AG04450 (cell line): ENCODE measurements at places on chromosomes 16 and 17.
A peak's percentile ranks its signal among the peaks of the same experiment; 100 is the strongest.

GRCh38 chr17:46152423-46152822, 40.8 kb downstream of the KANSL1 start:
- no peak for DNase-seq

GRCh38 chr17:21269394-21269793, 15.1 kb upstream of the MAP2K3 start:
- DNase-seq, result no peak

- no peak for DNase-seq
Measured at GRCh38 chr17:77422748-77423113, 282.0 kb downstream of the SEC14L1 start.

GRCh38 chr17:55089256-55089655, 120.7 kb downstream of the STXBP4 start:
- DNase-seq, result no peak

- DNase-seq, result no peak
Measured at GRCh38 chr17:80904036-80904753, 87.4 kb upstream of the CHMP6 start.

DNA sequence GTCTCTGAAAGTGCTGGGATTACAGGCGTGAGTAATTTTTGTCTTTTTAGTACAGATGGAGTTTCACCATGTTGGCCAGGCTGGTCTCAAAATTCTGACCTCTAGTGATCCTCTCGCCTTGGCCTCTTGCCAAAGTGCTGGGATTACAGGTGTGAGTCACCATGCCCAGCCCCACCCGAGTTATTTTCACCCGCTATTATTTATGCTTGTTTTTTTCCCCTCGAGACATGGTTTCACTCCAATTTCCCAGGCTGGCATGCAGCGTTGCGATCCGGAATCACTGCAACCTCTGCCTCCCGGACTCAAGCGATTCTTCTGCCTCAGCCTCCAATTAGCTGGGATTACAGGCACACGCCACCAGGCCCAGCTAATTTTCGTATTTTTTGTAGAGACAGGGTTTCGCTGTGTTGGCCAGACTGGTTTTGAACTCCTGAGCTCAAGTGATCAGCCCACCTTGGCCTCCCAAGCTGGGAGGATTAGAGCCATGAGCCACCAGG, 9.2 kb downstream of the RPL23 start:
- DNase-seq, result no peak

DNA sequence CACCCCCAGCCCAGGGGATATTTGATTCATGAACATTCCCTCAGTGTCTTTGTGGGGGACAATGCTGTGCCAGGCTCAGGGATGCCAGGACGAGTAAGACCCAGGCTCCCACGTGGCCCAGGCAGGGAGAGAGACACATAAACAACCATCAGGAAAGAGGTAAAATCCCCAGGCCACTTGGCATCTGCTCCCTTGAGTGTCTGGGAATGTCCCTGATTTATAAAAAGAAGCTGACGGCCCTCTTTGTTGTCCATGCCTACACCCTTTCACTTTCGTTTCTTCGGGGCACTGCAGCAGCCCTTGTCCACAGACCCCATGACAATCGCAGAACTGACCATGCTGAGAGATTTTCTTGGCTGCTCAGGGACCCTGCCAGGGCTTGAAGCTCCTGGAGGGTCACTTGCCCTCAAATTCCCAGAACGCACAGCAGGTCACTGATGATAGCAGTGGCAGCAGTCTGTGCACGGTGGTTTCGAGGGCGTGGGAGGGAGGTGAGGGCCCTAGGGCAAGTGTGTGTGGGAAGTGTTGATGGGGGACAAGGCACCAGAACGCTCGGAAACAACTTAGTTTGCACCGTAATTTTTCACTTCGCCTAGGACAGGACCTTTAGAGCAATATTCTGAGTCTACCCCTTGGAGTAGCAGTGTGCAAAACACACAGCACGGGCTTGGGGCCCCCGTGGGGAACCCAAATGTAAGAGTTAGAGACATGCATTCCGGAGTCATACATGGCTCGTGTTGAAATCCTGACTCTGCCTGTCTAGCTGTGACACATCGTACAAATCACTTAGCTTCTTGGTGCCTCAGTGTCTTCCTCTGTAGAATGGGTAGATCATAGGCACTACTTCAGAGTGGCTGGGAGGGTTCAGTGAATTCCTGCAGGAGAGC, 4.7 kb downstream of the NOD2 start:
- DNase-seq, result no peak

- DNase-seq, result peak; percentile 77
Measured at GRCh38 chr16:89325861-89326471, 108.5 kb downstream of the ZNF778 start.

GRCh38 chr16:86868786-86869185, 290.4 kb downstream of the FOXL1 start:
- DNase-seq, result no peak
